Stimulated activated effector memory CD8-positive, alpha-beta T cell treated with anti-CD3 and anti-CD28 coated beads, Interleukin-12 subunit alpha, Interleukin-12 subunit beta, amount 100 ng/mL, for 72 hours (primary cell): ENCODE measurements at places on chromosomes 11 and 22.

GRCh38 chr22:27196606-27197005 is 539.2 kb downstream of the MIAT start:
- no peak for DNase-seq

DNA sequence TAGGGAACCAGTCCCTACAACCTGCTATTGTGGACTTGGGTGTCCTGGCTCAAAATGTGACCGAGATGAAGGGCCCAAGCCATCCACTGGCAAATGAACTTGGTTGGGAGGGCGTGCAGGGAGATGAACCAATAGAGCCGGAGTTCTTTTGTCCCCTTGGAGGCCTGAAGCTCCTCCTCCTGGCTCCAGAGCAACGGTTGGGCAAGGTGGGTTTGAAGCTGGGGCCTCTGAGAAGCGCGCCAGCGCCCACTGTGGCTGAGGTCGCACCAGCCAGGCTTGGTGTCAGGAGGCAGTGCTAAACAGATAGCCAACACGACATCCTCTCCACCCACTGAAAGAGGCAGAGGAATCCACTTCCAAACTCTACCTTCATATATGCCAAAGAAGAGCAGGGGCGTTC is 36.0 kb upstream of the PACSIN2 start:
- no peak for DNase-seq

DNA sequence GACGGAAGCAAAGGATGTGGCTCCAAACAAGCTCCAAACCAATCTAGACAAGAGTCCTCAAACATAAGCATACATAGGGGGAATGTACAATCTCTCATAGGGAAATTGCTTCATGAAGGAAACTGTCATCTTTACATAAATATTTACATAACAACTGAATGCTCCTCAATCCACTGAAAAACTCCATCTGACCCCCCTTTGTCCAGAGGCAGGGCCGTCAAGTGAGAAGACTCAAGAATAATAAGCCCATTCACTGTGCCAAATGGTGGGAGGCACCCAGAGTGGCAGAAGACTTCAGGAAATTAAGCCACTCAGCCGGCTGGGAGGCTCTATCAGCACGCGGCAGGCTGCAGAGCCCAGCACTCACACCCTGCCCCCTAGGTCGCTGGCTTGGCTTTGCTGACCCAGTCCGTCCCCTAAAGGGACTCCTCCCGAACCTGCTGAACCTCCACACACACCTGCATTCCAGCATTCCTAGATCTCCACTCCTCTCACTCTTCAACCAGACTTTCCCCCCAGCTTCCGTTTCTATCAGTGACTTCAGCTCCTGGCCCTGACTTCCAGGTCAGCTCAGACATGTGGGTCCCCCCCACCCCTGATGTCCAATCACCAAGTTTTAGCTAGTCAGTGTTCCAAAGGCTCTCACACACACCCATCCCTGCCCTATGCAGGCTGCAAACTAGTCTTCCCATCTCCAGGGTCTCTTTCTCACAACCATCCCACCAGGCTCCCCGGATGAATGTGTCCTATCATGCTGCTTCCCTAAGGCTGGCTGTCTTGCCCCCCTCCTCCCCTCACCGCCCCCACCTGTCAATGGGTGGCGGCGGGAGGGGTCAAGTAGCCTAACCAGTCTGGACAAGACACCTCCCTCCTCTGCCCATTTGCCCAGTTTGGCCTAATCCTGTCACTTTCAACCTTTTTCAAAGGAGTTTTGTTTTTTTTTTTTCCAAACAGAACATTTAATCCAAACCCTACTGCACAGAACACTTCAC is 11.3 kb downstream of the VPS37C start:
- no peak for DNase-seq

DNA sequence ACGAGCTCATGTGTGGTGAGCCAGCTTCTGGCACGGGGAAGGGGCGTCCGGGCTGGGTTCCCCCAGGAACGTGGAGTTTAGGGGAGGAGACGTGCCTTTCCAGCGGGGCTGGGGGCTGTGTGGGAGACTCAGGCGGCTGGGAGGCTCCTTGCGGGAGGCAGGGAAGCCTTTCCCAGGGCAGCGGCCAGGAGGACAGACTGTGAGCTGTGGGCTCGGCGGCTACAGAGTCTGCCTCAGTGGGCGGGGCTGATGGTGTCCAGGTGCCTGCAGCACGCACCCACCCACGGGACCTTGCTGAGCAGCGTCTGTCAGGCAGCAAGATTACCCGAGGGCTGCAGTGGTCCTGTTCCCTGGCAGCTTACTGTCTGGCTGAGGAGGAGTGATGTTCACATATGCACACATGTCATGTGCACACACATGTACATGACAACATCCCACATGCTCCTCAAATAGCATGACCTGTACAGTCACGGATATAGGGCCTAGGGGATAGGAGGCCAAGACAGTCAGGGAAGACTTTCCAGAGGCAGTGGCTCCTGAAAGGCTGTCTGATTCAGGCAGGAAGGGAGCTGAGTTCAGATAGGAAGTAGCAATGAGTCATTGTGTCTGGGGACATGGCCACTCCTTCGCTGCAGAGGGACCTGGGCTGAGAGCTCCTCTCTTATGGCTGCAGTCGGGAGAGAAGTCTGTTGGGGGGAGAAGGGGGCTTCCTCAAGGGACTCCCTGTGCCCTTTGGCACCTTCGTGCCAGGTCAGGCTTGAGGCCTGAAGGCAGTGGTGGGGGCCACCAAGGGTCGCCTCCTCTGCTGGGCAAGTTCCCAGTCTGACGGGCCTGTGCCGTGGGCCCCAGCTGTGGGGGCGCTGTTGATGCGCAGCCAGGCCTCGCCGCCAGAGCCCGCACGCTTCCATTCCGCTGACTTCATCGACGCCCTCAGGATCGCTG is 23.3 kb upstream of the PPP6R3 start:
- DNase-seq: no peak

DNA sequence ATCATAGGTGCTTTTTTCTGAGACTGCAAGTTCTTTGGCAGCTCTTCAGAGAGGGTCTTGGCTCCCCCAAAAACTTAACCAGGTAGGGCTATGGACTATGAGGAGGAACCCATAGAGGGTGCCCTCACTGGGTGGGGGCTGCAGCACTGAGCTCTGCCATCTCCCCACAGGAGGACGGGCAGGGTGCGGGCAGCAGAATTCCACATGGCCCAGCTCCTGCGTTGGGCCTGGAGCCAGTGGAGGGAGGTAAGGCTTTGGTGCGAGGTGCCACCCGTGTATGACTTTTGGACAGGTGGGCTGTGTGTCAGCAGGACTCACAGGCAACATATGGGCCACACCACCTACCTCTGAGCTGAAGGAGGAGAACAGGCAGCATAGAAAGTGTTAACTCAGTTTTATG is 58.4 kb downstream of the PISD start:
- DNase-seq: no peak

DNA sequence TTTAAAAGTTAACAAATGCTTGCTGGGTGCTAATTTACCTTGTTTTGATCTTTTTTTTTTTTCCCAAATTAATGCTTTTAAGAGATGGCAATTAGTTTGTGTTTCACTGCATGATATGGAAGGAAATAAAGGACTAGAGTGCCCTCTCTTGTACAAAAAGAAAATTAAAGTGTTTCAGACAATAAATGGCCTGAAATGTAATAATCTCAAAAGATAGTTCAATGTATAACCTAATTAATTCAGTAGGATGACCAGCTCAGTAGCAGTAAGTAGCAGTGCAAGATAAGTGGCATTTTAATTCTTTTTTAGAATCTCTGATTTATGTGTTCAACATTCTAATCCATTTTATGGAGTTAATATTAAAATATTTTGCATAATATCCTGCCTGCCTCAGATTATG is 39.9 kb upstream of the MYO18B start:
- no peak for DNase-seq

DNA sequence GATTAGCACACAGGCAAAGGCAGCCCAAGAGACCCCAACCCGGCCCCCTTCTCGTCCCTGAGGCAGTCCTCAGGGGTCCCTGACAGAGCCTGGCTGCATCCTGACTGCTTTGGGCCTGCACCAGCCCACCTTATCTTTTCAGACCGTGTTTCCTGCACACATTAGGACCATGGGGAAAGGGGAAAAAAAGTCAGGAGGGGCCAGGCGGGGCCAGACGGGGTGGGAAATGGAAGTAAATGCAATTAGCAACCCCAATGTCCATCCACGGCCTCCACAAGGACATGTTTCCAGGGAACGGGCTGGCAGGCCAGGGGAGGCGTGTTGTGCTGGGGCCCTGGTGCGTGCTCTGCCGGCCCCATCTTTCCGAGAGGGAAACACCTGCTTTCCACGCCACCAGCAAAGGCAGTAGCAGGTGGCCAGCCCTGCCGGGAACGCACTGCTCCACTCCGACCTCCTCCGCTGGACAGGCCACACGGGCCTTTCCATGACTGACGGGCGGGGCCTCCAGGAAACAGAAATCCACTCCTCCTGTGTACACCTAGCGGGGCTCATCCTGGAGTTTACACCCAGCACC is 7.4 kb downstream of the EHD1 start:
- DNase-seq: no peak

DNA sequence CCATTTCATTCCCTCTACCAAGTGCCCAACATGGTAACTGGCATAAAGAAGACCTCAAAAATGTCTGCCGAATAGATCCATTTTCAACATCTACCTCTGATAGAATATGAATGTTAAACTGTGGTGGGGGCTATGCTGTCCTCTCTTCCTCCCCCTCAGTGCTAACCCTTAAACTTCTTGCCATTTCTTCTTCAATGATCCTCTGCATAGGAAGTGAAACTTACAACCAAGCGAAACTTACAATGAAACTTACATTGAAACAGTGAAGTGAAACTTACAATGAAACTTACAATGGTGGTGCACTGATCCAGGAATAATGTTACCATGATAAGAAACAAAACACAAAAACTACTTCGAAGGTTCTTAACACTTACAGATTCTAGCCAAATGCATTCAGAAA is 4.7 kb downstream of the RTCB start:
- no peak for DNase-seq

DNA sequence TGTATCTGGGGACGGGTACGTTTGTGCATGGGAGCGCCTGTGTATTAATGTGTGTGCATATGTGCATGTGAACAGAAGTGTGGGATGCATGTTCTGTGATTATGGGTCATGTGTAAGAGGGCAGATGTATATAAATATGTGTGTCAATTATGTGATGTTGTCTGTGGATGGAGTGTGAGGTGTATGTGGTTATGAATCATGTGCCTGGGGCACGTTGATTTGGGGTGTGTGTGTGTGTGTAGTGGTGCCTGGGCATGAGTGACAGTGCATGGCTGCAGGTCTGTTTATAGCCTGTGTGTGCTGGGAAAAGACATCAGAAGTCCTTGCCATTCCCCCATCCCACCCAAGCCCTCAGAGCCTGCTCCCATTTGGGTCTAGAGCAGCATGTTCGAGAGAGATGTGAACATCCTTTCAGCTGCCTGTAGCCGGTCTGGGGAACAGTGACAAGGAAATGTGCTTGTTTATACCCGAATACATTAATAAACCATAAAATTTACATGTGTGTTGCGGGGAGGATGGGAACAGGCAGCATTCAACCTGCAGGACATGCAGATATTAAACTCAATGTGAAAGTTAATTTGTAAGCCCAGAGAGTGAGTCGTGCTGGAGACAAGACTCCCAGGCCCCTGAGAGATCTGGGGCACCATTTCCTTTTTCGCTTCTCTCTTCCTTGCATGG is 129.0 kb downstream of the NECTIN1 start:
- no peak for DNase-seq

GRCh38 chr11:46603704-46604308 is 10.0 kb upstream of the AMBRA1 start:
- no peak for DNase-seq

- DNase-seq: no peak
Measured at GRCh38 chr22:44431256-44431655, 66.8 kb downstream of the RTL6 start.

DNA sequence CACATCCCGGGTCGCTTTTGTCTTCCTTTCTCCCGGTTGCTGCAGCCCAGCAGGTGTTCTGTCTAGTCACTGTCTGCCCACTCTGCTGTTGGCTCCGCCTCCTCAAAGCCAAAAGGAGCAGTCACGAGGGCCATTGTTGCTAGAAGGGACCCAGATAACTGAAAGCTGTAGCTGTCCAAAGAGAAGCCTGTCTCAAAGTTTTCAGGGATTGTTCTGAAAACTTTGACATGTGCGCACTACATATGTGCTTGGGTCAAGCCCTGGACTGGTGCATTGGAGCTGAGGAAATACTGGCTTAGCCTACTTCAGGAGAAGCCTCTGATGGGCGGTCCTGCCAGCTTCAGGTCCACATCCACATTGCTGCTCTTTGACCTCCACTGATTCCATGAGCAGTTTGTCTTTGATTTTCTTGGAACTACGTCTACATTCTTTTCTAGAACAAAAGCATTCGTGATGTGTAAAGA is 8.8 kb upstream of the OR2AT4 start:
- DNase-seq: no peak

DNA sequence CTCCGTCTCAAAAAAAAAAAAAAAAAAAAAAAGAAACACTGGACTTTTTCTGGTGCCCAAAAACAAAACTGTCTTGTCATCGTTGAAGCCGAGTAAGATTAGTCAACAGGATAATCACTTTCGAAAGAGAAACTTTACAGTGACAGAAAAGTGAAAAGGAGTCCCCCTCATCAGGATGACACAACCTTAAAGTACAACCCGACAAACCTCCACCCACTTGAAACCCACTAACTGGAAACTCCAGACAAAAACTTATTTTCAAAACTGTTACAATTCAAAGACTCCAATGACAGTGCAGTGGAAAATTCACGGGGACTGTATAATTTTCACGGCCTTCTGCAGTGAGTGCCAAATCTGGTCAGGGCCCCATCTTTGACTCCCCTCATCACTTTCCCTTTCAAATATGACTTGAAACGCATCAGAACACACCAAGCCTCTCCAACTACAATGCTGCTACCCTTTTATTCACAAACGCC is 1.3 kb downstream of the DENND5A start:
- DNase-seq: peak; percentile 83

DNA sequence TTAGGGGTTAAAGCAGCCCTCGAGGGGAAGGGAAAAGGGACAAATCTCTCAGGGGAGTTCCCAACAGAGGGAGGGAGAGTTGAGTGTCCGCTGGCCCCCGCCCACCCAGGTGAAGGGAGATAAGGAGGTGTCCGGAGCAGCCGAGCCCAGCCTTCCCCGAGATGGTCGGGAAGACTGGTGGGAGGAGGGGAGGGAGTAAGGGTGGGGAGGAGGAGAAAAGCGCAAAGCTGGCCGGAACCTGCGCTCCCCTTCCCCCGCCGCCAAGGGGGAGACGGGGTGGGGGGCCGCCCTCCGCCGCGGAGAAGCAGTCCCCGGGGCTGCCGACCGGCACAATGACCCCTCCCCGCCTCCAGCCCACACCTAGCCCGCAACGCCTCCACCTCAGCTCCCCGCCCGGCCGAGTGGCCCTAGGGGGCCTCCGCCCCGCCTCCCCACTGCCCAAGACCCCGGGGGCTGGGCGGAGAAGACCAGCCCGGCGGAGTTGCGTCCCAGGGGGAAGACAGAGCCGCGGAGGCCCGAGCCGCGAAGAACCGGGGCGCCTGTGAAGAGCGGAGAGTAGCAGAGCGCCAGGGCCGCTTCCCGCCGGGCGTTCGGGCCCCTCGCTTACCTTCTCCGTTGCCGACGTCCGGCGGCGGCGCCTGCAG is 479 bp downstream of the RSF1 start:
- DNase-seq: peak; percentile 77

- DNase-seq: no peak
Measured at GRCh38 chr11:87425391-87425790, 387.7 kb downstream of the TMEM135 start.
